Myometrial cell (primary cell): ENCODE measurements at places on chromosomes 16 and 17. TPM values are rescaled to one million over a fixed set of nuclear protein-coding genes. Genes with fewer than 3 reads are reported as not detected.

Gene KCNJ12
- total RNA-seq: not detected in 2 replicates

Gene FAM83G
- 9.5 and 13.8 TPM in 2 replicates for total RNA-seq

Gene CNGB1
- not detected in 2 replicates for total RNA-seq

Gene USP43
- total RNA-seq: 0.71 and 1.4 TPM in 2 replicates

Gene ADAMTS18
- total RNA-seq: not detected in 2 replicates
